ENCODE measurements at places on chromosomes 12 and 14.

DNA sequence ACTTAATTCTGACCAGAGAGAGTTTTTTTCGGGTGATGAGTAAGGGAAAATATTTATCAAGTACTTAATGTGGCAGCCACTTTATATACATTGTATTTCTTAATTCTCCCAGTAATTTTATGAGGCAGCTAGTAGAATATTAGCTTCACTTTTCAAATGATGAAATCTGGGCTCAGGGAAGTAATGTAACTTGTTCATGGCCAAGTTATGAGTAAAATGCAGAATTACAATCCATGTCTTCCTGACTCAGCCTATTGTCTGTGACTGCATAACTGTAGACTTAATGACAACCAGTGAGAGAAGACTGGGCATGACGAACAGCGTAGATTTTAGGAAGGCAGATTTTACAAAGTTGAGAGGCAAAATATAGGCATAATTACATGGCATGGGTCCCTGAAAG is 106.7 kb upstream of the MIS18BP1 start:
- no peak for DNase-seq

DNA sequence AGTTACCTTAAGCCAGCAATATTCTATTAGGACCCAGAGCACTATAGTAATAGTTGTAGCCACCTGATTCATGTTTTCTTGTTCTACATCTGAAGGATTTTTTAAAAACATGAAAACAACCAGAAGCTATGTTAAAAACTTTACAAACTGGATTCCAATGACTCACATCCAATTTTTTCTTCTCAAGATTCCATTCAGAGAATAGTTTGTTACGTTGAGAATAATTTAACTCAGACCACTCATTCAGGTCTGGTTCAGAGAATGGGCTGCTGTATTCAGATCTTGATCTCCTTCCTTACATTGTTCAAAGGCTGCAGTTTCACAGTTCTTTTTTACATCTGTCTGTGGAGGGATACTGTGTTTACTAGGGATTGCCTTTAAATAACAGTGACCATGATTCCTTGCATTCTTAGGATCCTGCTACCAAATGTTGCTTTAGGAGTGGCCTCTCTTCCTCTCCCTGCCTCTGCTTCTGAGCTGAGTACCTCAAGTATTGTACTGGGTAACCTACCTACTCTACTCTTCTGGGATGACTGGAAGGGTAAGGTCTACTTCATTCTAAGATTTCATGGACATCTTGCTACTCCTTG is 448.0 kb upstream of the FBXO33 start:
- DNase-seq, result no peak

GRCh38 chr12:2640281-2640680 is 154.5 kb upstream of the FKBP4 start:
- no peak for DNase-seq

GRCh38 chr14:63991833-63992232 is 139.0 kb downstream of the SYNE2 start:
- no peak for DNase-seq

DNA sequence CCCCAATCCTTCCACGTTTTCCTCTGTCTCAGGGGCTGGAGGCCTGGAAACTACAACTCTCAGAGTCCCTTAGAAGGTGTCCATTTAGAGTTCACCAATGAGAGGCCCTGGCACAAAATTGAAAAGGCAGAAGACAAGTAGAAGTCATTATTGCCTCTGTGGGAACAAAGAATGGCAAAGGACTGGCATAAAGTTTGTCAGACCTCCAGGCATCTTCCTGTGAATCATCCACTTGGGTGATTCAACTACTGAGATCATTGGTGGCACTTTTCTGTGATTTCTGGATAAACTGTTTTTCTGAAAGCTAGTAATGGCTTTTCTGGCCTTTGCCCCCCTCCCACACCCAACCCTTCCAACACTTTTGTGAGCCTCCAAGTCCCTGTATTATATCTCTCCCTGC is 42.6 kb upstream of the C12orf42 start:
- DNase-seq, result no peak

GRCh38 chr12:47028186-47028585 is 51.2 kb upstream of the PCED1B start:
- DNase-seq, result no peak

- peak; percentile 7 for DNase-seq
Observed at GRCh38 chr14:68210729-68211299, 391.2 kb downstream of the RAD51B start.

DNA sequence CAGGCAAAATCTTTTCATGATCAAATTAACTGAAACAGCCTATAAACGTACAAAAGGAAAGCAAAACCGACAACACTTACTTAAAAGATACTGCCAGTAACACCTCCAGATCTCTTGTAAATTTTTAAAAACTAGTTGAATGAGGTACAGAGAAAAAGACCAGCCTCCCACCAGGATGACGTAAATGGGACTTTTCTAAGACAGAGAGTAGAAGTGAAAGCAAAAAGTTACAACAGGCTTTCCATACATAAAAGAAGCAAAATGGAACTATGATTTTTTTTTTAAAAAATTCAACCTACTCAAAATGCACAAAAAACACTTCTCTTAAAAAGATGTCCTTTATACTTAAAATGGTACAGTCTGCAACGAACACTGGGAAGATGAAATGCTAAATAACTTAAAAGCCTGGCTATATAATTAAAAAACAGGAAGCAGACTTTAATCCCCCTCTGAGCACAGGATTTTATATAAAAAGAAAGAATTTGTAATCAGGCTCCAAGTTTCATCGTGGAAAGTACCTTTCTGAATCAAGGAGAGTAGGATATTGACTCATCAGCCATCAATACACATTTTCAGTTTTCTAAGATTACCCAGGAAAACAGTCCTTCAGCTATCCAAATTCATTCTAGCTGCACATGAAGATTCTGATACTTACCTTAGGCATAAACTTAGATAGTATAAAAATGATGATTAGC is 14.2 kb upstream of the MYO1A start:
- DNase-seq, result no peak

GRCh38 chr14:99570544-99571302 is 33.3 kb downstream of the CCDC85C start:
- no peak for DNase-seq

- DNase-seq, result no peak
Observed at GRCh38 chr12:53659011-53659551, 16.8 kb downstream of the ATP5MC2 start.

DNA sequence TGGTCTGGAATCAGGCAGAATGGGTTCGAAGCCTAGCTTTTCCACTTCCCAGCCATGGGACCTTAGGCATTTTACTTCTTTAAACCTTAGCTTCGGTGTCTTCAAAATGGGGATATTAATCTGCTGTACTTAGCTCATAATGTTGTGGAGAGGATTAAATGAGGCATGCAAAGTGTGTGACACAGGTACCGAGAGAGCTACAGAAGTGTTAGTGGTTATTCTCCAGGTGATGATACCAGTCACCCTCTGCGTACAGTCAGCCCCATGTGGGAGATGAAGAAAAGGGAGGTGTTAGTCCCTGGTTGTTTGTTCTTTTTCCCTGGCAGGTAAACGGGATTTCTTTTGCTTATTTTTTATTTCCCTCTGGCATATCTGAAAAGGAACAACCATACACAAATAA is 212.1 kb downstream of the PHLDA1 start:
- DNase-seq, result no peak

- peak; percentile 1 for DNase-seq
Observed at GRCh38 chr12:105382771-105383622, 52.5 kb downstream of the C12orf75 start.

- no peak for DNase-seq
Observed at GRCh38 chr12:5525783-5526367, 94.0 kb downstream of the NTF3 start.

DNA sequence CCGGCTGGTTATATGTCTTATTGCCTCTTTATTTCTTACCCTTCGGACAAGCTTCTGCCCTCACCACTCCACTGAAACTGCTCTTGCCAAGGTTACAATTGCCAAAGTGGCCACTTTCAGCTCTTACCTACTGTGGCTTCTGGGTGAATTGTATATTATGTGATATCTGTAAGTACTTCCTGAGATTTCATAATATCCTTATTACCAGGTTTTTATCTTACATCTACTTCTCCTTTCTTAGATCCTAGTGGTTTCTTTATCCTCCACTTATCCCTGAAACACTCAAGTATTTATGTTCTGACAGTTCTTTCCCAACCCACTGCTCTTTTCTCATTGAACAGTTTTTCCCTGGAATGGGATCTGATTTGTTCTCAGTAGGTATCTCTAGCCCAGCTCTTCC is 10.5 kb downstream of the CELA1 start:
- peak; percentile 93 for DNase-seq

GRCh38 chr12:89067421-89068187 is 284.7 kb downstream of the DUSP6 start:
- no peak for DNase-seq

DNA sequence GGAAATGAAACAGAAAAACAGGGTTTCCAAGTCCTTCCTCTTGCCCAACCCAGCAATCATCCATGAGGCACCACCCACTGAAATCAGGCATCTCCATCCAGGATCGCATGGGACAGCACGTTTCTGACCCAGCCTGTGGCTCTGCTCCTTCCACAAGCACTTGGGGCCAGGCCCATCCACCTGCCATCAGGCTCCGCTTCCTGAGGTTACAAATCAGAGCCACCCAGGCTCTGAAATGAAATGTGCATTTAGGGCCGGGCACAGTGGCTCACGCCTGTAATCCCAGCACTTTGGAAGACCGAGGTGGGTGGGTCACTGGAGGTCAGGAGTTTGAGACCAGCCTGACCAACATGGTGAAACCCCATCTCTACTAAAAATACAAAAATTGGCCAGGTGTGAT is 717 bp upstream of the KRT78 start:
- no peak for DNase-seq

- DNase-seq, result no peak
Observed at GRCh38 chr14:73833530-73834260, 17.9 kb upstream of the PTGR2 start.

GRCh38 chr12:116562090-116562489 is 2.9 kb downstream of the MAP1LC3B2 start:
- DNase-seq, result no peak

GRCh38 chr14:61106959-61107641 is 126.1 kb downstream of the SLC38A6 start:
- no peak for DNase-seq

DNA sequence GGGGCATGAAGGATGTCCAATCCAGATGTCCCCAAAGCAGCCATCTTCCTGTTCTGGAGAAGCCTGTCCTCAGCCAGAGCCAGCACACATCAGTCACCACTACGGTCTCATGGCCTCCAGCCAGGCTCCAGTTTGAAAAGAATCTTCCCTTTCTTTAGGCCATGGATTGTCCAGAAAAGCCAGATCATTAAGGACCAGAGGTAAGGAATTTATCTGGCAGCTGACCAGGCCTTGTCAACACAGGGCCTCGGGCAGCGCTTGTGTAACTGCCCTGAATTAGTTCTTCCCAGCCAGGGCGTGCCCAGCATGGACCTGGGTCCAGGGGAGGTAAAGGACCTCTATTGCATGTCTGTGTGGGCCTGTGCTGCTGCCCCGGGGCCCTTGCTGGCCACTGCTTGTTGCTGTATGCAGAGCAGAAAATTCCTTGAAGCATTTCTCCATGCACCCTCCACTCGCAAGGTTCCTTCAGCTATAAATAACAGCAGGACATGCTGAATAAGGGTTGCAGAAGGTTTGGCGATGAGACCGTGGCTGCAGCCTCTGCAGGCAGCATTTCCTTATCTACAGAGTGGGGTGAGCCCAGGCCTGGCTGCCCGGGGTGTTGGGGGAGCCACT is 21.7 kb upstream of the VPS37B start:
- no peak for DNase-seq

DNA sequence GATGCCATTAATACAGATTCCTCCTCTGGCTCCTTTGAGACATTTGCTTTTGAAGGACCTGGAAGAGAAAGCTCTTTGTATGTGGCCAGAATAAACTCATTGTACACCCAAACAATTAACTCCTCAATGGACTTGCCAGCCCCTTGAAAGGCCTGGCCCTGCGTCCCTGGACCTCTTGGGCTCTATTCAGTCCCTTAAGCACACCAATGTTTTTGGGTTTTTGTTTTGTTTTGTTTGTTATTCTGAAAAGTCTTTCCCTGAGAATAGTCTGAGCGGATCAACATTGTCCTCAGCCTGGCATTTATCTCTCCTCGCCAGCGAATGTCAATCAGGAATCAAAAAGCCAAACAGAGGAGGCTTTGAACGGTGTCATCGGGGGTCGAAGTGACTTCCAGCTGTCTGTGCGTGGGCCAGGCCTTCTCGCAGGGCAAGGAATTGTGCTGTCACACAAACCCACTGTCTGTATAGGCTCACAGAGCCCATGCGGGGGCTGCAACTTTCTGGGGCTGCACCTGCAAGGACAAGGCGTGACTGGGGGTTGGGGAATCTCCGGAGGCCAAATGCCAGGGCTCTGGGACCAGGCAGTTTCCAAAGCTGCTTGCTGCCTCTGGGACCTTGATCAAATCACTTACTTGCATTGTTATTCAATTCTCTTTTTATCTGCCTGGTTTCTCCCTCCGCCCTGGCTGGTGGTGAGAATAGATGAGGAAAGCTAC is 108.3 kb downstream of the SMOC1 start:
- DNase-seq, result no peak

GRCh38 chr12:54300225-54300731 is 537 bp downstream of the NFE2 start:
- DNase-seq, result no peak

DNA sequence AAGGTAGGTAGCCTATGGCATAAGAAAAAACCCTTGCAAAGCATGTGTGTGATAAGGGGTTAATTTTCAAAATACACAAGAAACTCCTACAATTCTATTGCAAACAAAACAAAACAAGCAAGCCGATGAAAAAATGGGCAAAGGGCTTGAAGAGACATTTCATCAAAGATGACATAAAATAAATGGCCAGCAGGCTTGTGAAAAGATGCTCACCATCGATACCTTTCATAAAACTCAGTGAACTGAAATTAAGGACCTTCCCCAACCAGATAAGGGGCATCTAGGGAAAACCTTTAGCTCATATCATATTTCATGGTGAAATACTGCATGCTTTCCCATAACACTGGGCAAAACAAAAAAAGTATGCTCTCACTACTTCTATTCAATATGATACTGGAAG is 131.2 kb downstream of the PPM1H start:
- no peak for DNase-seq

- no peak for DNase-seq
Observed at GRCh38 chr12:5396541-5396940, 35.4 kb upstream of the NTF3 start.

- no peak for DNase-seq
Observed at GRCh38 chr14:51395361-51395849, 155.4 kb downstream of the TMX1 start.

DNA sequence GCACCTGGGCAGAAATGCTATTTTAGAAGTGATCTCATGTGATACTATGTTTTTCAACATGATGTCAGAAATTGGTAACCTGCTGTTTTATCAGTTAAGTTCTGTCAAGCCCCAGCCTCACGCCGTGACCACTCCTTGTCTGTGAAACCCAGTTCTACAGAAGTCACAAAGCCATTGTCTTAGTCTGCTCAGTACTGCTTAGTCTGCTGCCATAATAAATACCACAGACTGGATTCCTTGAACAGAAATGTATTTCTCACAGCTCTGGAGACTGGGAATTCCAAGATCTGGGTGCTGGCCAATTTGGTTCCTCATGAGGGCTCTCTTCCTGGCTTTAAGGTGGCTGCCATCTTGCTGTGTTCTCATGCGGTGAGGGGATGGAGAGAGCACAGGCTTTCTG is 176.9 kb downstream of the PRKCH start:
- no peak for DNase-seq

GRCh38 chr12:5070090-5070489 is 26.4 kb downstream of the KCNA5 start:
- DNase-seq, result no peak

- no peak for DNase-seq
Observed at GRCh38 chr12:98883231-98883630, 238.1 kb downstream of the APAF1 start.

- no peak for DNase-seq
Observed at GRCh38 chr14:72567226-72567625, 326.7 kb downstream of the DPF3 start.

Data from GF-D8 (cell line).